ENCODE measurements at places on chromosomes 3 and 15. TPM values are rescaled to one million over a fixed set of nuclear protein-coding genes. Genes with fewer than 3 reads are reported as not detected.

ADGRG7 gene
- not detected for total RNA-seq

CAMP gene
- total RNA-seq: not detected

DNA sequence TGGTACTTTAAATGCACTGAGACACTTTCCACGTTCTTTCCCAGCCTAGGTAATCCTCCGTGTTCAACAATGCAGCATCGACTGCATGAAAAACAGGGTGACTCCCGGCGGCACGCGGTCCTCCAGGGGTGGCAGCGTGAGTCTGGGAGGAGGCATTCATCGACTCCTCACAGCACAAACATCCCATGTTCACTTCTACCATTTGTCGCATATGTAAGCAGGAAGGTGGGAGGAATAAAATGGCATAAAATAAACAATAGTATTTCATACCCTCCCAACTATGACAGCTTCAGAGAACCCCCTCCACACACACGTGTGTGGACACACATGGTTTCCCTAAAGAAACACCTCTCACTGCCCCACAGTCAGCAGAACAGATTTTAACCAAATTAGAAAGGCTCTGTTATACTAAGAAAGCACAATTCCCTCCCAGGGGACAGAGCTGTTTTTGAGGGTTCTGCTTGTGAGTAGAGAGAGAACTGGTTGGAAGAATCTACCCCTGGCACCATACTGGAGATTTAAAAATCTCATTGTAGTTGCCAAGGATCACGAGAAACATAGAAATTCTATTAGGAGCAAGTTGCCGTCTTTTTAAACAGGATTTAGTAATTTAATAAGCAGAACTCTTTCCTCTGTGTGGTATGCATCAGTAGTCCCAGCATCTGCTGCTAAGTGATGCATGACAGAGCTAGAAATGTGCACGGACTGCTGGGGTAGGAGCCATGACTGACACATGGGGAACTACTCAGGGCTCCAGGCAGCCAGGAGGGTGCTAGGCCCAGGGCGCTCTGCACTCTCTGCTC, 6.0 kb downstream of the FAM43A start:
- no peak for DNase-seq

DNA sequence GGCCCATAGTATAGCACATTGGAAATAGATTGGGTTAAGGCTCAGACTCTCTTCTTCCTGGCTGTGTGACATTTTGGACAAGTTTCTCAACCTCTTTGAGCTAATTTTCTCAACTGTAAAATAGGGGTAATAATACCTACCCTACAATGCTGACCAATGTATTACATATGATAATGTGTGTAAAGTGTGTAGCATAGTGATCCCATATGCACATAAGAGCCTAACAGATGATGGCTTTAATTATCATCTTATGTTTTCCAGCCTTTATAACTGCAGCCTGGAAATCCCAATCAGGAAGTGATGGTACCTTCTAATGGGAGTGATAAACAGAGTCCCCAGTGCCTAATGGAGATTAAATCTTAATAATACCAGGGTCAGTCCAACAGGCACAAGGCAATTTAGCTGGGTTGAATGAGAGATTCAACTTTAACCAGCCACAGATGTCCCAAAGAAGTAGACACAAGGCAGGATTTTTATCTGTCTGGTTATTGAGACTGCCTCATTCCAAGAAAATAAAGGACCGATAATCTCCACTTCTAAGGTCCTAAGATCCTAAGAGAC, 12.0 kb downstream of the ADAMTS9 start:
- no peak for DNase-seq

DNA sequence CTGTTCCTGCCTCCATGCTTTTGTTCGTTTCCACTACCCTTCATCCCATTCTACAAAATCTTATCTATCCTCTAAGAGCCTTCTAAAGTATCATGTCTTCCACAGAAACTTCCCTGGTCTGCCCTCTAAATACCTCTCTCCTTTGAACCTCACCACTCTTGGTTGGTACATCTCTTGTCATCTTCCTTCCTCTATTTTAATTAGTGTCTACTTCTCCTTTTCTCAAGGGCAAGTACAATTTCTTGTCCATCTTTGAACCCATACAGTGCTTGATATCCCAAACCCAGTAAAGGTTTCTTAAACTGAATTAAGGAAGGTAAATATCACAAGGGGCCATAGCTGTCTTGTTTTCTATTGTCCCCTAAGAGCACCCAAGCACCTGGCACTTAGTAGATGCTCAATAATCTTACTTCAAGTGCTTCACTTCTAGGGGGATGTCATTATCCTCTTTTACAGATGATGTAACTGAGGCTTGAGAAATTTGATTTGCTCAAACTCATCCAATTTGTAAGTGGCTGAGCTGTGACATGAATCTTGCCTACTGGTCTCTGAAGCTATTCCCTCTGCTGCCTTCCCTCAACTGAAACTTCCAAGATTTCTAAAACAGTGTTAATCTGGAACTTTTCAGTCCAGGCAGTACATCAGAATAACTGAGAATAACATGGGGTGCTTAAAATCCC, 2.6 kb upstream of the DAPK2 start:
- DNase-seq: no peak

DNA sequence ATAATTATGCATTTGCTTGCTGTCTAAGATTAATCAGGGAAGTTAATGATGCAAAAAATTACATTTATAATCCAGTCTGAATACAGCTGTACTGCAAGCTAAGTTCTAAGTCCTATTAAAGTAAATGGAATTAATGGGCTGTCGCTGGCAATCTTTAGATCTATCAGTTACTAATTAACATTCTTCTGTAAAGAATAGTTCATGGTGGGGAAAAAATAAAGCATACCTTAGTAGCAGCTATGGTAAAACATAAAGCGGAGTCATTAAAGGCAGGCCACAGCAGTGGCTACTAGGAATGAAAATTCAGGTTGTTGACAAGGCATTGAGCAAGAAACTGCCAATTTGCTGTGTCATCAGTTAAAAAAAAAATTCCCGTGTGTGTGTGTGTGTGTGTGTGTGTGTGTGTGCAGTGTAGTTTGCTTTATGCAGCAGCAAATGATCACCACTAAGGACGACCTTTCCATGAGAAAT, 129.8 kb downstream of the ZNF385D start:
- no peak for DNase-seq

DNA sequence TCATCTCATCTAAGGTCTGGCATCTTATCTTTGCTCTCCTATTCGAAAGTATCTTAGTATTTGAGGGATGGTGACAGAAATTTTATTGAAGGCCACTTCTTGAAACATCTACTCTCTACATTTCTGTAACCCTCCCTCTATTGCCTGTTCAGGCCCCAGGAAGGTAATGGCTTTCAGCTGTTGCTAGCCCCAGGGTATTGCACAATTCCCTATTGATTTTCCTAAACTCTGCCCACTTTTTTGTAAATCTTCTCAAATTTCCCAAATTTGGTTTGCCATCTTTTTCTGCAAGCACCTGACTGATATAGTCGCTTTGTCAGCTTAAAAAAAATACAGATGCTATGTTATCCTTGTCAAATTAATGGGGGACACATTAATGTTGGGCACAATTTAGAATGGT, 242.1 kb downstream of the RAP2B start:
- no peak for DNase-seq

GRCh38 chr15:38242055-38242454, 10.6 kb upstream of the SPRED1 start:
- DNase-seq: no peak

- DNase-seq: no peak
These were observed 204.8 kb downstream of the CDIN1 start for GRCh38 chr15:36784098-36784670.

DNA sequence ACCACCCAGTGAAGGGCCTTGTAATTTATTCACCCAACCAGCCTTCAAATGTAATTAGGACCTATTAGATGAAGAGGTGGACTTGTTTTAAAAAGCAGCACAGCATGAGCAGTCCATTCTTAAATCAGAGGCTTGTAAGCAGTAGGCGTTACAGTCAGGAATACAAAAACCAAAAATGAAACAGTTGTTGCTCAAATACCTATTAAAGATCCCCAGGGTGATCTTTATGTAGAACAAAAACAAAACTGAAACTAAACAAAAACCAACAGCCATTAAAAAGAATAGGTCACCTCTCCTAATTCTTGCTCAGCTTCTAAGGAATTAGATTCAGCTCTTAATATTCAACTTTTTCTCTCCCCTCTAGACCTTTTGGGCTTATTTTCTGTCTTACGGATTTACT, 104.9 kb upstream of the ST8SIA2 start:
- DNase-seq: no peak
